ENCODE measurements at places on chromosomes 11 and 22.
A peak's percentile ranks its signal among the peaks of the same experiment; 100 is the strongest.

GRCh38 chr22:38437416-38437815, 17.6 kb downstream of the KCNJ4 start:
- DNase-seq, result no peak

DNA sequence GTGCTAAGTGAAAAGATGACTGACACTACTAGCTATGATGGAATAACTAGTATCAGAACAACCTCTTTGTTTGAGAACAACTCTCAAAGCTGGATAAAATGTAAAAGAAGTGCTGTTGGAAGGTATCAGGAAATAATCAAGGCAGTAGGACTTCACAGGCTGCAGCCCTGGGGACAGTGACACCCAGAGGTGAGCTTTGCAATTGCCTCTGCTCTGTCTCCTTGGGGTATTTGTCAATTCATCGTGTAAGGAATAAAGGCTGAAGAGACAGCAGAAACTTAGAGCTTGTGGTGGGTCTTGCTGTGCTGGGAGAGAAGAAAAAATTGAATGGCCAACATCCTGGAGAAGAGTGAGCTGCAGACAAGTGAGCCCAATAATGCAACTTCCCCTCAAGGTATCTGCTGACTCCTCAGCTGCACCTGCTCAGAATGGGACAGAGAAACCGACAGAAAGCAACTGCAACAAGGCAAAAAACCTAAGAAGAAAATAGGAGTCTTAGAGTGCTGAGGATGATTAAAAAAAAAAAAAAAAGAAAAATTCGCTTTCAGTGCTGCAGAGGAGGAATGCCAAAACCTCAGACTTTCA, 141.1 kb downstream of the RCN1 start:
- no peak for DNase-seq

GRCh38 chr22:18987765-18988164, 51.7 kb upstream of the PRODH start:
- no peak for DNase-seq

GRCh38 chr11:132208477-132209055, 838.2 kb downstream of the NTM start:
- DNase-seq, result no peak

GRCh38 chr11:69433741-69434140, 47.7 kb upstream of the LINC01488 start:
- DNase-seq, result no peak

- DNase-seq, result no peak
Measured at GRCh38 chr11:131917634-131918384, 547.4 kb downstream of the NTM start.

DNA sequence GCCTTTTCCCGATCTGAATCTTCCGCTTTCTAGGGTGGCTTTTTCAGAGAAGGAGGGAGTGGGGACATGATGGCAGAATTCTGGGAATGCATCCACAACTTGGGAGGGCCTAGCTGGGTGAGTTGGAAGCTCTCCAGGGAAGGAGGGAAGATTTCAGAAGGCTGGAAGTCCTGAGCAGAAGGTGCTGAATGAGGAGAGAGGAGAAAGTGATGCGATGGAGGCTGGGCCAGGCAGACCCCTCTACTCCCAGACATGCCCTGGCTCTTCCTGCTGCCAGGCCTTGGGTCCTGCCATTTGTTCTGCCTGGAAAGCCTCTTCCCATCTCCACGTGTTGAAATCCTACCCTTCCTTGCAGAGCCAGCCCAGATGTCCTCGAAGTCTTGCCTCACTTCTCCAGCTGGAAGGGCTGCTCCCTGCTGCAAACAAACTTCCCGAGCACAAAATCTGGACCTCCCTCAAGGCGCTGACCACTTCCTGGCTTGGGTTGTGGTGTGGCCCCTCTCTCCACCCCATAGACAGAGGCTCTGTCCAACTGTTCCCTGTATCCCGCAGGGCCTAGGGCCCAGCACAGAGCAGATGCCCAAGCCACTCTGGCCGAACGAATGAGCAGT, 16.8 kb downstream of the LRRC32 start:
- no peak for DNase-seq

GRCh38 chr11:96391698-96392307, 2.0 kb downstream of the JRKL start:
- peak; percentile 35 for DNase-seq

DNA sequence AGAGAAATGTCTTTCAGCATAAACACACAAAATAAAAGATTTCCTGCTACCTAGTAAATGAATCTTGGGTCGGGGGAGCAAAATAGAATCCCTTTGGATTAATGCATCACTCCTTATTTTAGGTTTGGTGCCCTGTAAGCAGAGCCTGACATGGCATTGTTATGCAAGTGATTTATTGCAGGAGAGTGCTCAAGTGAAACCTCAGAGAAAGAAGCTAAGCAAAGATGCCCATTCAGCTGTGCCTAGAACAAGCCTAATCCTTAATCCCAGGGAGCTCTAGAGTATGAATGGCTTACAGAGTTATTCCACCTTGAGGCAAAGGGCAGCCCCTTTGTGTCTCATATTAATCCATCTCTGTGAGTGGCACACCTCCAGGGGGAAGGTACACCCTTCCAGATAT, 21.1 kb downstream of the C11orf87 start:
- no peak for DNase-seq

DNA sequence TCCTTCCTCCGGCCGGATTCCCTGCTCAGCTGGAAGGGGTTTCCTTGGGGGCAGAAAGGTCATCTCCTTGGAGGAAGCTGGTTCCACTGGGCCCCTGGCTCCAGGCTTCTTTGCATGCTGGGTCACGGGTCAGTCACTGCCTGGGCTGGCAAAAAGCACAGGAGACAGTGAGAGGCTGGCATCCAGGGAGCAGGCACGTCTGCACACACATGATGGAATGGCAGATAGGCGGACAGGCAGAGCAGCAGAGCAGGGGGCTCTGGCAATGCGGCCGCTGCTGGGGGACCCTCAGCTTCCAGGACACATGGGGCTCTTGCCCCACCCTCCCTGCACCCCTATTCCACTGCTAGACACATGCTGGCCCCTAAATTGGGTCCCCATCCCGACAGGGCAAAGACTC, 40.4 kb downstream of the C11orf58 start:
- no peak for DNase-seq

GRCh38 chr22:24384131-24384530, 43.3 kb upstream of the ADORA2A start:
- no peak for DNase-seq

DNA sequence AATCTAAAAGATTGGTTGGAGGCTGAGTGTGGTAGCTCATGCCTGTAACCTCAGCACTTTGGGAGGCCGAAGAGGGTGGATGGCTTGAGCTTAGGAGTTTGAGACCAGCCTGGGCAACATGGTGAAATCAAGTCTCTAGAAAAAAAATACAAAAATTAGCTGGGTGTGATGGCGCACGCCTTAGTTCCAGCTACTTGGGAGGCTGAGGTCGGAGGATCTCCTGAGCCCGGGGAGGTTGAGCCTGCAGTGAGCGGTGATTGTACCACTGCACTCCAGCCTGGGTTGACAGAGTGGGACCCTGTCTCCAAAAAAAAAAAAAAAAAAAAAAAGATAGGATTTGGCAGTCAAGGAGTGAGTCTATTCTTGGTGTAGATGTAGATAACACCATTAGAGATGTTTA, 10.6 kb downstream of the FOLR1 start:
- DNase-seq, result no peak

GRCh38 chr11:128053981-128054931, 533.1 kb downstream of the ETS1 start:
- no peak for DNase-seq

DNA sequence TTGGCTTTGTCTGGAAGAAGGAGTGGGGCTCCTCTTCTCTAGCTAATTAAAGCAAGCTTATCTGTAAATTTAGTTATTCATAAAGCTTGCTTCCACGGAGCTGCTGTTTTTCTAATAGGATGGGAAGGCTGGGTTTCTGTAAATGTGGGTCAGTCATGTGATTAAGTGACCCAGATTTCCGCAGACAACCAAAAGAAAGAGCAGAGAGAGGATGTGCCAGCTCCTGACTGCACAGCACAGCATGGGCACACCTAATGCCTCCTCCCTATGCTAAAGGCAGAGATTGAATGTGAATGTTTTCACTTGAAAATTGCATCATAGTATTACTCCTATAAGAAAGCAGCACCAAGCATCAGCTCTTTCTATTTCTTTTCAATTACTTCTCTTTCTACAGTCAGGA, 160.2 kb downstream of the FAT3 start:
- DNase-seq, result no peak

DNA sequence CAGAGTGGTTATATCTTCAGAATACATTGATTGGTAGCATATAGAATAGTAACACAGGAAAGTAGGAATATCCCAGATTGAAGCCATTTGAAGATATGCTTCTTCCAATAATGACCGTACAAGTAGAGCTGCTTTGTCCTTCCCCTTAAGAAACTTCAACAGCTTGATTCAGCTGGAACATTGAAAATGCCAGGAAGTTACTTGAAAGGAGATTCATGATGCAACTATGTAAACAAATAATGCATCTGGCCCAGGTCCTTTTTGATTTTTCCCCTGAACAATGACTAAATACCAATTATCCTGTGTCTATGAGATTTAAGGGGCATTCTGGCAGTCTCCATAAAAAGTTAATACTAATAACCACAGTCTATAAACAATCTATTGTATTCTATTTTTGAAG, 3.0 kb downstream of the DKK3 start:
- no peak for DNase-seq

DNA sequence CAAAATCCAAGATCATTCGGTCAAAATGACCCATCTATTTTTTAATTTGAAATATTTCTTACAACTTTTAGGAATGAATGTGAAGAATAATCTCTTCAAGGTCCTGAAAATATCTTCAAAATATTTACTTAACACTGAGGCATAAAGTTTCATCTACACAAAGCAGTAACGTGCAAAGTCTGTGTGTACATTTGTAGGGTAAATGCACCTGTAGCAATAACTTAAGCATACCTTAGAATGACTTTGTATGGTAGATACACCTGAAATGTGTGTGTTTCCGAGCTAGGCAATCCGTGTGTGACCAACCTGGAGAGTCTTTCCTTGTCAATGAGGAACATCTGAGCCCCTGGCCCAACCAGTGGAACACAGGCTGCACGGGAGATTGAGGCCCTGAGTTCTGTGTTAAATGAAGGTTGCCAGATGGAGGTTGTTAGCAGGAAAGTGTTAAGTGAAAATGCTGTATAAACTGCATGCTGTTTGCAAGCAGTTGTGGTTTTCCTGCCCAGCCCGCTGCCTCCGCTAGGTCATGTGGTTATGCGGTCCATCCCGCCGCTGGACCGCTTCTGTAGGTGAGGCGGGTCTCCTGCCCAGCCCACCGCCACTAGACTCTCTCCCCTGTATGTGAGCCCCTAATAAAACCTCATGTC, 7.6 kb upstream of the CTR9 start:
- no peak for DNase-seq

DNA sequence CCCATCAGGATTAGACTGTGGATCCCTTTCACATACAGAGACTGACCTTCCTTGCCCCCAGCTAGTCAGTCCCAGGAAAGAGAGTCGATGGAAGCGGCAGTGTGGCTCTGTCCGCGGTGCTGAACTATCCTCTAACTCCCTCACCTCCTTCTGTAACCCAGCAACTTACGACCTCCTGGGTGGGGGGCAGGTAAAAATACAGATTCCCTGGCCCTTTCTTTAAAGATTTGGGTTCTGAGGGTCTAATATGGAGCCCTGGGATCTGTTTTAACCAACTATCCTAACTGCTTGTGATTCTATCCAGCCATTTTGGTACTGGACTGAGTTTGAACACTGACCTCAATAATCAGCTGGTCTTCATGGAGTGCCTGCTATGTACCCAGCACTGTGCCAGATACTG, 23.2 kb downstream of the MFNG start:
- DNase-seq, result no peak

DNA sequence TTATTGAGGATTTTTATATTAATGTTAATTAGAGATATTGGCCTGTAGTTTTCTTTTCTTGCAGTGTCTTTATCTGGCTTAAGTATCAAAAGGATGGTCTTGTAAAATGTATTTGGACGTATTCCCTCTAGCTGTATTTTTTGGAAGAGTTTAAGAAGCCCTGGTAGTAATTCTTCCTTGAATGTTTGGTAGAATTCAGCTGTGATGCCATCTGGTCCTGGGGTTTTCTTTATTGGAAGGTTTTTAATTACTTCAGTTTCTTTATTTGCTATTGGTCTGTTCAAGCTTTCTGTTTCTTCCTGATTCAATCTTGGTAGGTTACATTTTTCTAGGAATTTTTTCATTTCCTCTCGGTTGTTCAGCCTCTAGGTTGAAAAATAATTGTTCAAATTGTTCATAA, 255.0 kb upstream of the TBCEL start:
- no peak for DNase-seq

GRCh38 chr11:123227763-123228495, 32.9 kb upstream of the CLMP start:
- DNase-seq, result no peak

GRCh38 chr22:46735747-46736608, 2.1 kb downstream of the CERK start:
- no peak for DNase-seq

GRCh38 chr11:134101282-134101681, 32.4 kb downstream of the JAM3 start:
- no peak for DNase-seq

DNA sequence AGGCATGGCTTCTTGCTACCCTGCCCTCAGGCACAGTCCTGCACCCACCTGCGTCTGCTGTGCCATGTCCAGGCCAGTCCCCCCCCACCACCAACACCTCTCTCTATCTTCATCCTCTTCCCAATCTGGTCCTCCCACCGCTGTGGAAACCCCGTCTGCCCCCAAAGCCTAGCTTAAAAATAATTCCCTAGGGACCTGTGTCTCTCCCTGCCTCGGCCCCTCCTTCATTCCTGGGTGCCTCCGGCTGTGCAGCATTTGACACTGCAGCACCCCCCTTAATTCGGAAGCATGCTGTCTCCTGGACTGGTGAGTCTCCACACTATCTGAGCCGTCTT, 2.5 kb upstream of the ASCL2 start:
- no peak for DNase-seq

GRCh38 chr11:92391808-92392207, 167.2 kb downstream of the FAT3 start:
- no peak for DNase-seq

GRCh38 chr22:46679706-46680269, 58.3 kb downstream of the CERK start:
- DNase-seq, result no peak

DNA sequence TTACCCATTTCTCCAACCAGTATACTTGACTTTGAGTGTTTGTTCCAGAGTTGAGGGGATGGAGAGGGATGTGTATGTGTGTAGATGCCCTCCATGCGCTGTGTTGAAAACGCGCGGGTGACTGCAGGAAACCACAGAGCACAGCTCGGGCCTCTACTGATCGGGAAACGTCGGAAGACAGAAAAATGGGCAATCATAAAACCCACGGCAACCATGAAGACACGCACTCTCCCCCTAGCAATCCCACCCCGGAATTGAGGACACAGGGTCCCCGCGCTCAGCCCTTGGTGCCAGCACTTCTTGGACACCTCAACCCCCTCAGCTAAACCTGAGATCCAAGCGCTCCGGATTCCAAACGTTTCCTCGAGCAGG, 251 bp upstream of the UQCC3 start:
- no peak for DNase-seq

- DNase-seq, result no peak
Measured at GRCh38 chr11:70597751-70598625, 199.7 kb downstream of the CTTN start.

GRCh38 chr22:27168681-27169080, 511.3 kb downstream of the MIAT start:
- no peak for DNase-seq
